ENCODE measurements at places on chromosomes 3 and 15.
A peak's percentile ranks its signal among the peaks of the same experiment; 100 is the strongest.

GRCh38 chr3:120506828-120507774 lies 56.3 kb upstream of the FSTL1 start:
- peak; percentile 79 for DNase-seq

DNA sequence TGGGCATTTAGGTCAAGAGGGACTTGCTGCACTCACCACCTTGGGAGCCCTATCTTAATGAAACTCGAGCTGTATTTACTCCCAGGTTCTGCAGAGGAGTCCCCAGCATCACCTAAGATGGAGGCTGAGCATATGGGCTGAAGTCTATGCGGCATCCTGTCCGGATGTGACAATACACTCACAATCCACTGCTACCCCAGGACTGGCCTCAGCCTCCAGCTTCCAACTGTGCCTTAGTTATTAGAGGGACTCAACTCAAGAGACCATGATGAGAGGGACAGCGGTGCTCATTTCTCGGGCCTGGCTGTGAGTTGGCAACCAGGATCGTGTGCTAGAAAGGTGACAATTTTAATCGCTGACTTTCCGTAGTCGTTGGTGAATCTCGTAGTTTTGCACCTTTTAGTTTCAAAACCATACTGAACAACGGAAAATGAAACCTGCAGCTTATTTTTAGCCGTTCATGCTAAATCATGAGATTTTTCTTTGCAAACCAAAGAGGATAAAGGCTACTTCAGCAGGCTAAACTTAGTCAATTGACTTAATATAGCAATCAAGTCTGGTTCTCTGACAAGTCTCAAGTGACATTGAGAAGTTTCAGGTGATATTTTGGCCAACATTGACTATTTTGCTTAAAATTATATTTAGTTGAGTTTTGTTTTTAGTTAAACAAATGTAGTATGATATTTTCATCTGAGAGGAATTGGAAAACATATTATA lies 11.1 kb downstream of the ZBTB38 start:
- no peak for DNase-seq

DNA sequence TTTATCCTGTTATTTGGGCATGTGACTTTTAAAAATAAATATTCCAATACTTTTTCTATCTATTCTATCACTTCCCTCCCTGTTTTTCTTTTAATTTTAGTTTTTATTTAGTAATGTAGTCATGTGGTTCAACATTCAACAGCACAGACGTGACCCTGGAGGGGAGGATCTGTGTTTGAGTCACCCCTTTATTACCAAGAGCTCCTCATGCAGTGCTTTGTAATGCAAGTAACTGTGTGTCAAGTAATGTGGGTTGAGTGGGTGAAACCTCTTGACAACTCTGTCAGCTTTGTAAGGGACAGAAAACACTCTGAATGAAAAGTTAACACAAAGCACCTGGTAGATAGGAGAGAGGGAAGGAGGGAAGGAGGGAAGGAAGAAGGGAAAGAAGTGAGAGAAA lies 89.7 kb upstream of the FGF12 start:
- no peak for DNase-seq

DNA sequence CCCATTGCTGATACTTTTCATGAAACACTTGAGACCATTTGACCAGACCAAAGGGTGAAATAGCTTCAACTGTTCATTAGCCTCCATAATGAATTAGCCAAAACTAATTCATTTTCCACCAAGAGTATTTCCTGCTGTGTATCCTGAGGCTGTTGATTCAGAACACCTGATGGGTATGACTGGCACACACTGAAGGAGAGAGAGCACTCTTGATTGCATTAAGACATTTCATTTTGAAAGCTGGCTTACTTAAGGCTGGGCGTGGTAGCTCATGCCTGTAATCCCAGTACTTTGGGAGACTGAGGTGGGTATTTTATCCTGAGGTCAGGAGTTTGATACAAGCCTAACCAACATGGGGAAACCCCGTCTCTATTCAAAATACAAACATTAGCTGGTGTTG lies 175.6 kb downstream of the AGBL1 start:
- no peak for DNase-seq

DNA sequence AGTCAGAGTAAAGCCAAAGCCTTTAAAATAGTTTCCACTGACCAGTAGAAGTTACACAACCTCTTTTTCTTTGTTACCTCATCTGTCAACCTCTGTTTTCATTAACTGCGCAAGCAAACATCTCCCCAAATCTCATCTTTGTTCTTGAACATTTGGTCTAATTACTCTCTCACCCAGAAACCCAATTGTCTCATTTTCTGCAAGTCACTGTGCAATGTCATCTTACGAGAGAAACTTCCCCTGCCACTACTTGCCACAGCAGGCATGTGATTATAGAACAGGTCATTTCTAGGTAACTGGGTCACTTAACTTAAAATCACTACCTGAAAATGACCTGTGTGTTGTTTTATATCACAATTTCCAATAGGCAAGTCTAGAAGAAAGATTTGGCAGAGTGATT lies 159.4 kb downstream of the SI start:
- DNase-seq = no peak

- DNase-seq = no peak
These were observed 46.6 kb upstream of the MRPL3 start for GRCh38 chr3:131549340-131549739.
